Fibroblast of skin of left quadriceps (primary cell): ENCODE measurements at places on chromosomes 13 and 19.
A peak's percentile ranks its signal among the peaks of the same experiment; 100 is the strongest.

GRCh38 chr13:87661471-87661870 is 9.7 kb upstream of the SLITRK5 start:
- DNase-seq, result peak; percentile 3

- DNase-seq, result no peak
These were observed 16.5 kb upstream of the ERCC1 start for GRCh38 chr19:45440259-45440638.

DNA sequence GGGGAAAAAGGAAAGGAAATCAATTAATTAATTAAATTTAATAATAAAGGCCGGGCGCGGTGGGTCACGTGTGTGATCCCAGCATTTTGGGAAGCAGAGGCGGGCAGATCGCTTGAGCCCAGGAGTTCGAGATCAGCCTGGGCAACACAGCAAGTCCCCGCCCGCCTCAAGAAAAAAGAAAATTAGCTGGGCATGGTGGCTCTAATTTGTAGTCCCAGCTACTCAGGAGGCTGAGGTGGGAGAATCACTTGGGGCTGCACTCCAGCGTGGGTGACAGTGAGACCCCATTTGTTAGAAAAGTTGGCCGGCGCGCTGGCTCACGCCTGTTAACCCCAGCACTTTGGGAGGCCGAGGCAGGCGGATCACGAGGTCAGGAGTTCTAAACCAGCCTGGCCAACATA is 733 bp upstream of the CD320 start:
- DNase-seq, result no peak

DNA sequence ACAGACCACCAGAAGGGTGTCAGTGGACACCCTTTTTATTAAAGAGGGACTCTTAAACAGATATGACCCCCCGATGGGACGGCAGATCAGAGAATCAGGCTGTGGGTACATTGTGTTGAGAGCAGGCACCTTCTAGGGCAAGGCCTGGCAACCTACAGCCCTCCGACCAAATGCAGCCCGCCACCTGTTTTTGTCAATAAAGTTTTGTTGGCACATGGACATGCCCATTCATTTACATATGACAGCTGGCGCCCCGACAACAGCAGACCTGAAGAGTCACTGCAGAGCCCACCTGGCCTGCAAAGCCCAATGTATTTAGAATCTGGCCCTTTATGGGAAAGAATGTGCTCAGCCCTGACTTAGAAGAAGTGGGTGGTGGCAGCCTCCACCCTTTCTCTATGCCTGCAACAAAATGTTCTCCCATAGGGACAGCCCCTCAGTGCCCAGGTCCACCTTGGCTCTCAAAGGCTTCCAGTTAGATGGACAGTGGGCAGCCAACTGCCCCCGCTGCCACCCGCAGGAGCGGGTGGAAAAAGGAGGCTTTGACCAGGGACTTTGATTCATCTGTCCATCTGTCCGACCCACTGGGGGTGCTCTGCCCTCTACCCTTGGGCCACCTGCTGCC is 184.9 kb downstream of the PTPRS start:
- DNase-seq, result no peak

GRCh38 chr19:10687518-10688288 is 13.5 kb upstream of the QTRT1 start:
- no peak for DNase-seq

- no peak for DNase-seq
These were observed 64.0 kb upstream of the MED4 start for GRCh38 chr13:48158915-48159314.

DNA sequence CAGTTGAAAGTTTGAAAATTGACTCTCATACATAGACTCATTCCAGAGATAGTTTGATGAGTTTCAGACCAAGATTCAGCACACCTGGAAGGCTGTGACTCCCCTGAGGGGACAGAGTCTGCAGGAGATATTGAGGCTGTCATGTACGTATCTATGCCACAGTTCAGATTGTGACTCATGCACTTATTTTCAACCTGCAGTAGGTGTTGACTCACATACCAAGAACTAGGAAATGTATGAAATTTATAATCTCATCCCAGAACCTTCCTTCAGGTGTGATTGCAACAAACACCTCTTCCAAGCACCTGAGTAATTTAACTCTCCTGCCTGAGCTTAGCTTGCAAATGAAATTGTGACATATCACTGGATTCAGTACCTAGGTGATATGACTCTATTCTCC is 64.4 kb upstream of the ZNF43 start:
- no peak for DNase-seq

- no peak for DNase-seq
These were observed 25.4 kb downstream of the LYL1 start for GRCh38 chr19:13077240-13077639.

DNA sequence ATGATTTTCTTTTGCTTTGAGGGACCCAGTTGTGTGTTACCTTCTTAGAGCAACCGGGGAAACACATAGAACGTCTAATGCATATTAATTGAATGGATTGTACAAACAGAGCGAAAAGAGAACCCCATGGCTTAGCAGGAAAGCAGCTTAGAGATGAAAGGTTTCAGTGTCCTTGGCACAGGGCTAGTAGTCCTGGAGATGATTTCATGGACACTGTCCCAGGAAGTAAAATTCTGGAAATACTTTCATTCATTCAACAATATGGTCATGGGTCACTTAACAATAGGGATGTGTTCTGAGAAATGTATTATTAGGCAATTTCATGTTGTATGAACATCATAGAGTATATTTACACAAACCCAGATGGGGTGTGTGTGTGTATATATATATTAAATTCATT is 9.7 kb upstream of the FUT2 start:
- no peak for DNase-seq

GRCh38 chr13:23384111-23384510 is 49.4 kb downstream of the SACS start:
- DNase-seq, result no peak

DNA sequence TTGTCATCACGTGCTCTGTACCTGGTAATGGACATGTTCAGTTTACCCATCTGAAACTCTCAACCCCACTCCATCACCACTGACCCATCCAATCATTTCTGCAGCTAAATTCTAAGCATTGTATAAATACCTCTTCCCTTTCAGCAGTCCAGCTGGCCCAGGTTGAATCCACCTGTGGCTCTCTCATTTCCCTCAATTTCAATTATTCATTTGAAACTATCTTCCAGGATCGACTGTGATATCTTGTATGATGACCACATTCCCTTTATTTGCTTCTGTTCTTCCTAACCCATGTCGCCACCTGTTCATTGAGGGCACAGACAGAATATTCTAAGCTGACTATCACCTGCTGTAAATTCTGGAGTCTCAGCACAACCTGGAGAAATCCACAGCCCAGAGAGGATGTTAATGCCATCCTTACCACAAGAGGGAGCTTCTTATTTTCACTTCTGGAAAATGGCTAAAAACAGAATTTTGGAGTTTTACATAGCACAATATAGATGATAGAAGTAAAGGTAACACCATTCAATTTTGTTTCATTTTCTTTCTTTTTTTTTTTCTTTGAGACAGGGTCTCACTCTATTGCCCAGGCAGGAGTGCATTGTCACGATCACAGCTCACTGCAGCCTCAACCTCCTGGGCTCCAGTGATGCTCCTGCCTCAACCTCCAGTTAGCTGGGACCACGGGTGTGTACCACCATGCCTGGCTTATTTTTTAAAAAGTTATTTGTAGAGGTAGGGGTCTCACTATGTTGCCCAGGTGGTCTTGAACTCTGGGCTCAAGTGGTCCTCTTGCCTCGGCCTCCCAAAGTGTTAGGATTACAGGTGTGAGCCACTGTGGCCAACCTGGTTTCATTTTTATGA is 38.6 kb downstream of the ZNF823 start:
- no peak for DNase-seq
